ENCODE measurements at places on chromosomes 4 and X.

DNA sequence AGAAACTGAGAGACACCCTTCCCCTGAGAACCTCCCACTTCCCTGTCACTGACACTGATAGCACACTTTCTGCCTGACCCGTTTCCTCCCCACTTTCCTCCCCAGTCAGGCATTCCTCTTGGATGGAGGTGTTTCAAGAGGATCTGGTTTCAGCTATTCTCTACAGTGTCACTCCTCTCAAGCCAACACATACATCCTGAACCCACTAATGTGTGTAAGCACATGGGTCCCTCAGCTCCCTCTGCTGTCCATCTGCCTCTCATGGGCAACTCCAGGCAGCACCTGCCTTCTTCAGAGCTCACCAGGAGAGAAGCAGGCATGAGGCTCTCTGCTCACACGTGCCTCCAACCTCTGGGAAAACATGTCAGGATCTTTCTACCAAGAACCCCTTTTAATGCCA is 207.6 kb downstream of the NAF1 start:
- DNase-seq = no peak

DNA sequence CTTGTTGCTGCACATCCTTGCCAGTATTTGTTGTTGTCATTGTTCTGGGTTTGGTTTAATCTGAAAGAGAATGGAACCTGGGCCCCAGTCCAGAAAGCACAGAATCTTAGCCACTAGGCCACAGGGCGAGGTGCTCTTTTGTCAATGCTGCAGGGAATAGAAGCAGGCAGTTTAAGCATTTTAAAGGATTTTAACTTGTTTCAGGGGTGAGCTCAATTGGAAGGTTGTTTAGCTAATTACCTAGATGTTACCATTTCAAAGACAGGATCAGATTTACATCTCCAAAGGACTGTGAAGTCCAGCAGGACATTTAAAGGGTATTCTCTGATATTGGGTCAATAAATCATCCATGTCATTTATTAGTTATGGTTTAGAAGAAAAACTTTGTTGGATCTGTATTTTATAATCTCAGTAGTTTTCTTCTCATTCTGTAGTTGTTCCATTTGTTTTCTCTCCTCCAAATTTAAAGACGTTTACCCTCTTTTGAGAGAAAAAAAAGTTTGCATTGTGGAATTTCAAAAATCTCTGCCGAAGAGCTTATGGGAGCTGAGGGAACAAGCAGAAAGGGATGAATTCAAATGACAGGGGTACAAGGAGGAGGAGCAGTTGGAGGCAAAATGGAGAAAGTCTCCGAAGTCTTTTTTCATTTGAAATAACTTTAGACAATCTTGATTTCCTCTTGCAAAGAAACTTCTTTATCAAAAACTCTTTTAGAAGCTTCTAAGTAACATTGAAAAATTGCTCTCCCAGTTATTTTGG is 57.5 kb upstream of the FAM47C start:
- no peak for DNase-seq

GRCh38 chr4:105741548-105741947 is 33.0 kb downstream of the GSTCD start:
- no peak for DNase-seq

- peak; percentile 68 for DNase-seq
These were observed 65.5 kb downstream of the ZNF81 start for GRCh38 chrX:47902161-47902560.

DNA sequence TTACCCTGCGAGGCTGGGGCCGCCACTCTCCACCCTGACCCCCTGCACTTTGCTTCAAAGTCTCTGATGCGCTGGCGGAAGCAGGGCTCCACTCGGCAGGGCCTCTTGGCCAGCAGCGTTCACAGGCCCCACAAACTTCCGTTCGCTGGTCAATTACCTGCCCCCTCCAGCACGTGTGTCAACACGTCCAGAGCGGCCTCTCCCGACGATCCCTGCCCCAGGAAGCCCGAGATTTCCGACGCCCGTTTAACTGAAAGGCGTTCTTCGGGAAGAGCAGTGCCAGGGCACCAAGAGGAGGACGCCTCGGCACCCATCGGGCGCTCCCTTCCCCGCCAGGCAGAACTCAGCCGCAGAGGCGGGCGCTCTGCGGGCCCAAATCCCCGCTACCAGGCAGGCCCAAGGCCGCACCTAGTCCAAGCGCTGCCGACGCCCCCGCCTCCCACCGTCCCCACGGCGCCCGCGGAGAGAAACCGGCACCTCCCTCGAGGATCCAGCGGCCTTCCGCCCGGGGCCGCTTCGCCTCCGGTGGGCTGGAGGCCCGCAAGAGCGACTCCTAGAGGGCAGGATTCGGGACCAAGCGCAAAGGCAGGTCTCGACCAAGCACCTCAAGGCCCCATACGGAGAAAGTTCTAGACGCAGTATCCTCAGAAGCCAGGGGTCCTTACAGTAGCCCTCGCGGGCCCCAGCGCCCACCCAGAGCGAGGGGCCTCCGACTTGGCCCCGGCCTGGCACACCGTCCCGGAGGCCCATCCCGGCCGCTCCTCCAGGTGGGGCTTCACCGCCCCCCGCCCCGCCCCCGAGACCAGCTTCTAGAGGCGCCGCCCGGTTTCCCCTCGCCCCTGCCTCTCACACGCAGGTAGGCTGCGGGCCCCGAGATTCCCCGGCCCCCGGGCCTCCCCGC is 586 bp downstream of the BCAP31 start:
- peak; percentile 67 for DNase-seq

GRCh38 chr4:80365928-80366327 is 30.4 kb downstream of the CFAP299 start:
- peak; percentile 70 for DNase-seq

DNA sequence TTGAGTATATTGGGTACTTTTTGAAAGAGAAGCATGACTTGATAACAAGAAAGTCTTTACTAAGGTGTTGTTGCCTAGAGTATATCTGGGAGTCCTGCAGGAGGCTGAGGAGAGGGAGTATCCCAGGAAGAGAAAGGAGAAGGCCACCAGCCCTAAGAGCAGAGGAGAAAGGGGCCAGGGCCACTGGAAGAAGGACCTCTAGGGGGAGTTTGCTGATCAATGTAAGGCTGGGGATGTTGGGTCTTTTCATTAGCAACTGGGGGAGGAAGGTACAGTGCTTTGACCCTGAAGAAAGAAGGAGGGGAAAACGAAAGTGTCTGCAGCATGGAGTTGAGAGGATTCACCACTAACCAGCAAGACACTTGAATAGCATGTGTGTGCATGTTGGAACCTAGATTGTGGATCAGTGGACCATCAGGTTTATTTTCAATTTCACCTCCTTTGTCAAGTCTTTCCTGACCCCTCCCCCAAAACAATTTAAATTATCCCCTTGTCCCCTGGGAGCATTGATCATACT is 4.5 kb downstream of the SMIM9 start:
- no peak for DNase-seq

DNA sequence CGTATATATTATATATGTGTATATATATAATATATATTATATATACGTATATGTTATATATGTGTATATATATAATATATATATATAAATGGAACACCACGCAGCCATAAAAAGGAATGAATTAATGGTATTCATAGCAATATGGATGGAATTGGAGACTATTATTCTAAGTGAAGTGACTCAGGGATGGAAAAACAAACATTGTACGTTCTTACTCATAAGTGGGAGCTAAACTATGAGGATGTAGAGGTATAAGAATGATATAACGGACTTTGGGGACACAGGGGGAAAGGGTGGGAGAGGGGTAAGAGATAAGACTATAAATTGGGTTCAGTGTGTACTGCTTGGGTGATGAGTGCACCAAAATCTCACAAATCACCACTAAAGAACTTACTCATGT is 1388.9 kb downstream of the C4orf33 start:
- DNase-seq = no peak

DNA sequence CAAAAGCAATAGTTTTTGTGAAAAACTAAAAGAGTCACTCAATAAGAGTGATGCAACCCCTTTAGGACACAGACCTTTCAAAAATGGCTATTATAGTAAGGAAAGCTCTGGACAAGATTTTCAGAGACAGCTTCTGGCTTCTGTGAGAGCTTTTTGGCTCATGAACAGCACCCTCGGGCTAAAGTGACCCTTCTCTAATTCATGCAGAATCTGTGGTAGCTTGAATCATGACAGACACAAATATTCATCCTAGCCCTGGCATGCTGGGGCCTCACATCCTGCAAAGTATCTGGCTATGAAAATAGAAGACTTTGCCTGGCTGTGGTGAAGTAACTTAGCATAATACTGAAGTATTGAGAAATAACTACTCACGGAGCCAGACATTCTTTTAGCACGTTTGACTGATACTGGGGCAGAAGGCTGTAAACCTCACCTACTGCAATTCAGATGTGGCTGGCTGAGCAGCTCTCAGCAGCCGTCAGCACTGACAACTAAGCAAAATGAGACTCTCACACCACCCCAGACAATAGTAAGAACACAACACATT is 327.3 kb downstream of the MAPK10 start:
- peak; percentile 29 for DNase-seq

- DNase-seq = no peak
These were observed 57.3 kb upstream of the SHISA3 start for GRCh38 chr4:42339935-42340406.

DNA sequence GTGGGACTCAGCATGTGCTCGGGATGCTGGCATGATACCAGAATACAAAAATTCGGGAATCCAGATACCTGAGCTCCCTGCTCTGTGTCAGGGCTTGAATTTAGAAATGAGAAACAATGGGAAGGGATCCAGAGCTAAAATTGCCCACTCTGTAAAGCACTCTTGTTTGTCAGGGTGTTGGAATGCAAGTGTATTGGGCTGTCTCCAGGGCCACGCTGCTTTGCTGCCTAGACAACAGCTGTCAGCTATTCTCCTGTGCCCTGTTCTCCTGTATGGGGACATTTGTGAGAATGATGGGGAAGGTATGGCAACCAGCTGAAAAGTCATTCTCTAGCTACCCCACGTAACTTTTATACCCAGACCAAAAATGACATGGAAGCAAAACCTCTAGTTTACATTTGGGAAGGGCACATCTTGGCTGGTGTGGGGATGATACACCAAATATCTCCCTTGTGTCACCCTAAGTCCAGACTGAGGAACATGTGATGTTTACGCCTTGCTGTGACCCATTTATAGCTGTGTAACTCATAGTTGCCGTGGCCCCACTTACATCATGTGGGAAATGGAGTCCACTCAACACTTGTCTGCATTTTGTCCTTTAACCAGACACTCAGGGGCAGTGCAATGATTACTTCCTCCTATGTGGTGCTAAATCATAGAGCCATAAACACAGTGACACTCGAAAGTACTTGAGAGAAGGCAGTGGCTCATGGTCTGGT is 46.6 kb downstream of the SMPX start:
- no peak for DNase-seq

- no peak for DNase-seq
These were observed 1454.1 kb downstream of the PCDH19 start for GRCh38 chrX:98956014-98956413.

DNA sequence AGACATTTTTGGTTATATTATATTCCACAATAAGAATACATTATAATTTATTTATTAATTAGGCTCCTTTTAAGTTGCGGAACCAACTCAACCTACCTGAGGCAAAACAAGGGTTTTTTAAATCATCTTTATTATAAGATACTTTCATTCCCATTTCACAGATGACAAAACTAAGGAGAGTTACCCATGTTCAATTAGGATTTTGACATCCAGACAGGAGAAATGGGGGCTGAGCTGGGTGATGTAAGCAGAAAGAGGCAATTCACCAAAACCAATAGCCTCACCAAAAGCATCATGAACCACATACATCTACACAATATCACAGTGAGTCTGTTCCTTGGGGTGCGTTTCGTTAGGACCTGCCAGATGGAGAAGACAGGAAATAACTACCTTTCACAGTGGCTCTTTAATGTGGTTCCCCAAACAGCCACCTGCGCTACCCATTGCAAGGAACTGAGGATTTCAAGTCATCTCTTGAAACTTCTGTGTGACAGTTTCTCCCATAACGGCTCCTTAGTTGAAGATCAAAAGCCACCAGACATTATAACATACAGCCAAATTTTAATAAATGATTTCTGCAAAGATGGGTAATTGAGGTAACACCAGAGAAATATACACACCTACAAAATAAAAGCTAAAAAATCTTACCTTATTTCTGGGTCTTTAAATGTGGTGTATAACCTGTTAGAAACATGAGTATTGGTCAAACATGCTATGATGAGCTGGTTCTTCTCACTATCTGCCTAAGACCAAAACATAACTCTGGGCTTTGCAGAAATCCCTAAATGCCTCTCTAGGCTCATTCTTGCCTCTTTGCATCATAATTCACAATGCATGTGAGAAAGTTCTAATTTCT is 190.6 kb upstream of the LEF1 start:
- no peak for DNase-seq

GRCh38 chr4:117983541-117984365 is 50.5 kb upstream of the NDST3 start:
- DNase-seq = peak; percentile 87

DNA sequence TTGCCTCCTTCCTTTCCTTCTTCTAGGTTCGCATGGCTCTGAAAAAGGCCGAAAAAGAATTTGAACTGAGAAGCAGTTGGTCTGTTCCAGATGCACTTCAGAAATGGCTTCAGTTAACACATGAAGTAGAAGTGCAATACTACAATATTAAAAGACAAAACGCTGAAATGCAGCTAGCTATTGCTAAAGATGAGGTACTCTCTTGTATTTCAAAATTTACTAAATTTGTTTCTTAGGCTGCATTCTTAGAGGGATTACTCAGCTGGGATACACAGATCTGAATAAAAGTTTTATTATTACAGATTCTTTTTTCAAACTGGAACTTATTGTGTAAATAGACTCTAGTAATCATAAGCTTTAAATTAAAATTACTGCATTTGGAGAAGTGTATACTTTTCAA is 146.9 kb downstream of the STIM2 start:
- no peak for DNase-seq

GRCh38 chrX:25600776-25601175 is 537.4 kb upstream of the MAGEB18 start:
- DNase-seq = no peak

DNA sequence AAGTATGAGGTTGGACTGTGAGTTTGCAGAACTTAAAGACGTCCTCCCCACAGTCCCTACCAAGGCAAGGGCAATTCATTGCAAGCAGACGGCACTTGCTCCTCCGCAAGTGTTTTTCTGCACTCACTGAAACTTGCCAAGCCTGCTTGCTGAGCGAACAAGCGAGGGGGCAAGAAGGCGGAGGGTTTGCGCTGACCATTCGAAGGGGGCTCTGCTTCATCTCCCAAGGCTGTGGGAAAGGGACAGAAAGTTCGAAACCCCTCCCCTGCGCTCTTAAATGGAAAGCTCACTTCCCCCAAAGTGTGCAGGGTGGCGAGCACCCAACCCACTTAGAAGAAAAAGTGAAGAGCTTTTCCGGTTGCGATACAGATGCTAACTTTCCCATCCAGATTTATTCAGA is 1.4 kb downstream of the MID1 start:
- peak; percentile 21 for DNase-seq

DNA sequence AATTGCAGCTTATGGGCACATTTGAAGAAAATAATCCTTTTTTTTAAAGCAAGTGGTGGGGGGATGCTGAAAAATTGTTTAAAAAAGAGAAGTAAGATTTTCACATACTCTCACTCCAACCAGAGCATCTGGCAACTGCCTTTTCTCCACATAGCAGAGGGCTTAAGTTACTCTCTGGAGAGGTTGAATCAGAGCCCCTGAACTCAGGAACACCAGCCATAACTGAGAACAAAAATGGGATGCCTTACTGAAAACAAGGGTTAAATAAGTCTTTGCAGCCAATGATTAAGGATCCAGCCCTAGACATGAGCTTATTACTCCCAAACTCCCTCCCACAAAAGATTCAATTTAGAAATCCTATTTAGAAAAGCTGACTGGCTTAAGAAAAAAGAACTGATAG is 27.5 kb downstream of the CASK start:
- DNase-seq = no peak

- DNase-seq = no peak
These were observed 278.8 kb upstream of the DIAPH2 start for GRCh38 chrX:96405842-96406241.

GRCh38 chrX:8849458-8849857 is 48.3 kb upstream of the FAM9A start:
- no peak for DNase-seq
